ENCODE measurements at places on chromosomes 16 and 17.

GRCh38 chr16:85355515-85355837 is 243.2 kb upstream of the CIBAR2 start:
- DNase-seq = no peak

DNA sequence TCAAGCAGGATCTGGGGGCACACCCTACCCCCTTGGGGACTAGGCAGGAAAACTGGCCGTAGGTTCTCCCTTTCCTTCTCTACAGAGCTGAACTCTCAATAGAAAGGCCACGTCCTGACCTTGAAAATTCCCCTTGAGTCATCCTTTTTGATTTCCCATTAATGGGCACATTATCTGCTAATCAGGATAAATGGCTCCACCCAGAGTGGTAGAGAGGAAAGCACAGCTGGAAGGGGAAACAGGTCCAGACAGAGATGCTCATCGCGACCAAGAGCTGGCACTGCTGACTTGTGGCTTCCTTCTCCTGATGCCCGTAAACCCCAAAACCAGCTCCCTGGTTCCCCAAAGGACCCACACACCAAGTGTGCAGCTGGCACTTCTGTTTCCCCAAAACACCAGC is 206.5 kb upstream of the CDH5 start:
- DNase-seq = no peak

DNA sequence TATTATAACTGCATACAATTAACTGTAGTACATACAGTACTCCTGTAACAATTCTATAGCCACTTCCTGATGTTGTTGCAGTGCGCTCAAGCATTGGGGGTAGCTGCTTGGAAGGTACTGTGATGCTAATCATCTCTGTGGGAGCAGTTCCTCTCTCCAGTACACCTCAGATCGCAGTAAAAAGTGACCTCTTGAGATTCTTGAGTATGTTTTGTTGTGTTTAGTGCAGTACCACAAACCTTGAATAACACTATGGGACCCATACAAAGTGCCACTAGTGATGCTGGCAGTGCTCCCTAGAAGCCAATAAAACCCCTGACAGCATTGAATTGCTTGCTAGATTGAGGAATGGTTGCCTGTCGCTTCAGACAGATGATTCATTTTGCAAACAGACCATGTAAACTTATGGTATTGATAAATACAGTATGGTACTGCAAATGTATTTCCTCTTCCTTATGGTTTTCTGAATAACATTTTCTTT is 193.0 kb downstream of the SPECC1 start:
- DNase-seq = no peak

- no peak for DNase-seq
Observed at GRCh38 chr16:27254262-27254811, 14.2 kb downstream of the NSMCE1 start.

DNA sequence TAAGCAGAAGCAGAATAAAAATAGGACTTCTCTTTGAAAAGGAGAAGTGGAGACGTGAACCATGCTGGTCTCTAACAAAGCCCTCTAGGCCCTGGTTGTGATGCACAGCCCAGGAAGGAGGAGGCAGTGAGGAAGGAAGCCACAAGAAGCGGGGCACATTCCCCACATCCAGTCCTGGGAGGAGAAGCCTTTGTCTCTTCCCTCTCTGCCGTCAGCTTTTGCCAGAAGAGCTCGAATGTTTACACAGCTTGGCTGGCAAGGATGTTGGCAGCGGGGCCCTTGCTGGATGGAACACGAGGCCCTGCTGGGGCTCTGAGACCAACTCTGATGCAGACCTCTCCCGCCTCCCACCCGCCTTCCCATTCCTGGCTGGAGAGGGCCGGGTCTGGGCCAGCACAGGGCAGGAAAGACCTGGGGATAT is 91.3 kb downstream of the MAF start:
- no peak for DNase-seq

GRCh38 chr16:3458852-3459361 is 15.4 kb downstream of the NAA60 start:
- DNase-seq = no peak

DNA sequence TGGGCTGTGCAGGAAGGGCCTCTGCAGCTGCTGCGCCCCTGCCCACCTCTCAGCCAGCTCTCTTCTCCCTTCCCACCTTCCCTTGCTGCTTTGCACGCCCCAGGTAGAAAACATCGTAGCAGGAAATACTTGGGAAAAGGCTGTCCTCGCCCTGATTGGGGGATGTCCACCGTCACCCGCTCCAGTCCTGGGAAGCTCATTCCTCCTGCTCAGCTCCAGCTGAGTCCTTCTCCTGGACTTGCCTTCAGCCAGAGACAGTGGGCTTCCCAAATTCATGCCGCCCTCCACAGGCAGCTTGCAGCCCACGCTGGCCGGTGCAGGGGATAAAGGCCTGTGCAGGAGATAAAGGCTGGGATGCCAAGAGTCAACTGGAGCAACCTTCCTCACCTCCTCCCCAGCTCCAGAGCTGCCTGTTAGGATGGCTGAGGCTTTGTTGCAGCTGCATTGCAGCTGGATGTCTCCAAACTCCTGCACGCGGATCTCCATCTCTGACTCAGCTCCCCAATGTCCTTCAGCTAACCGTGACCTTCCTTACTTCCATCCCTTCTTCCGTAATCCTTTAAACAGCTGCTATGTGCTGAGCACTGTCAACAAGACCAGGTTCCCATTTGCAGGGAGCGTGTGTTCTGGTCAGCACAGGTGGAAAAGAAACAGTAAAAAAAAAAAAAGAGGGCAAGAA is 402.0 kb upstream of the TNRC6C start:
- no peak for DNase-seq

DNA sequence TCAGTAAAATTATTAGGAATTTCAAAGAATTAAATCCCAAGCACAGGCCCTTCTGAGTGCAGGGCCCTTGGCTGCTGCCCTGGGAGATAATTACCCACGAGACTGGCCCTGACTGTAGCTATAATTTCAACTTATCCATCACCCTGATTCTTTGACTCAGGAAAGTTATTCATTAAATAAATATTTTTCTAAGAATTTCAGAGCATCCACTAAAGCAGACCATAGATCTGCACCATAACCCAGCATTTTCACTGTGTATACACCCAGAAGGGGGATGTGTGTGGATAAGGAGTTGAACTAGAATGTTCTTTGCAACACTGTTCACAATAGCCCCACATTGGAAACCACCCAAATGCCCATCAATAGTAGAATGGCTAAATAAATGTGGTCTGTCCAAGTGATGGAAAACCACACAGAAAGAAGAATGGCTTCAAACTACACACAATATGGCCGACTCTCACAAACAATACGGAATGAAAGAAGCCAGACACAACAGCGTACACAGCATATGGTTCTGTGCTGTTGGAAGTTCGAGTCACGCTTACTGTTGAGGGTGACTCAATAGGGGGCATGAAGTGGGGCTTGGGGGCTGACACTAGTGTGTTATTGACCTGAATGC is 33.9 kb upstream of the MEAK7 start:
- no peak for DNase-seq

- DNase-seq = no peak
Observed at GRCh38 chr17:44887971-44888954, 11.0 kb downstream of the EFTUD2 start.

DNA sequence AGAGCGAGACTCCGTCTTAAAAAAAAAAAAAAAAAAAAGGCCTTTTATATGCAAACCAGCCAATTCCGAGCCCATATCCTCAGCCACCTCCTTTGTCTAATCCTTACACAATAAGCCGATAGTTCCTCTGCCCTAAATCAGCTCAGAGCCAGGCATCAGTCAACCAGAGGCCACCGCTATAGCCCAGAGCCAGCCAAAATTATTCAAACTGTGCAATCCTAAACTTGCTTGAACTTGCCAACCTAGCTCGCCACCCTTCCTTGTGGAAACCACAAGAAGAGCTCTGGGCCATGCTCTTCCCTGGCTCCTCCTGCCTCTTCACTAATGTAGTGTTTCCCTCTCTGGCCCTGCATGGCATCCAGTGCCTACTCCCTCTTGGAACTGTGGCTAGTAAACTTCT is 17.7 kb downstream of the ITGAL start:
- no peak for DNase-seq

DNA sequence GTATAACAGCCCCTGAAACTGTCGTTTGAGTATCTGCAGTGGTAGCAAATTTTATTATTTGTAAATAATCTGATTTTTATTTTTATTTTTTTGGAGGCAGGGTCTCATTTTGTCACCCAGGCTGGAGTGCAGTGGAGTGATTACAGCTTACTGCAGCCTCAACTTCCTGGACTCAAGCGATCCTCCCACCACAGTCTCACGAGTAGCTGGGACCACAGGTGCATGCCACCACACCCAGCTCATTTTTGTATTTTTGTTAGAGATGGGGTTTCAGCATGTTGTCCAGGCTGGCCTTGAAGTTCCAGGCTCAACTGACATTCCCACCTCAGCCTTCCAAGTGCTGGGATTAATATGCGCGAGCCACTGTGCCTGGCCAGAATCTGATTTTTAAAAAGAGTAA is 2.8 kb downstream of the NDEL1 start:
- DNase-seq = no peak

- DNase-seq = peak; percentile 43
Observed at GRCh38 chr17:2064980-2065785, 10.3 kb downstream of the HIC1 start.

GRCh38 chr17:49252148-49252695 is 21.6 kb upstream of the PHOSPHO1 start:
- peak; percentile 65 for DNase-seq

DNA sequence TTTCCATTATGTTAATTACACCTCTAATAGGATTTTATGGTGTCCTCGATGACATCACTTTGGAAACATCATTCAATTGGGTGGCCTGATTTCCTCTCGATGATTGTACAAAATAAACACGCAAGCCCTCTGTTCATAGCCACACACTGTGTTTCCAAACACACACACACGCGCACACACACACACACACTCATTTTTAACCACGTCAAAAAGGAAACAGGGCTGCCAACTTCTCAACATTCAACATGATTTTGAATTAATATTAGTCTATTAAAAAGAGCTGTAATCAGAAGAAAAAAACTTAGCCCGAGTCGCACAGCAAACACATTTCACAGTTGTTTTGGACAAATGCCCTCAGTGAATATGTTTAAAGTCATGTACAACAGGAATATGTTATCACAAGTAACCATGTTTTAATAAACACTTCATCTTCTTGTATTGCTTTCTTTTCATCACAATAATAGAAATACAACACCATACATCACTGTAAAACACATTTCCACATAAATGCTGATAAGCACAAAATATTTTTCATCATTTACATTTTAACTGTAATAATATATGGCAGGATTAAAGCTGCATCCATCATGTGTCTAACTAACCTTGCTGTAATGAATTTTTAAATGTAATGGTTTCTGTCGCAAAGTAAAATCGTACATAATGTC is 219.1 kb upstream of the IRX3 start:
- no peak for DNase-seq

DNA sequence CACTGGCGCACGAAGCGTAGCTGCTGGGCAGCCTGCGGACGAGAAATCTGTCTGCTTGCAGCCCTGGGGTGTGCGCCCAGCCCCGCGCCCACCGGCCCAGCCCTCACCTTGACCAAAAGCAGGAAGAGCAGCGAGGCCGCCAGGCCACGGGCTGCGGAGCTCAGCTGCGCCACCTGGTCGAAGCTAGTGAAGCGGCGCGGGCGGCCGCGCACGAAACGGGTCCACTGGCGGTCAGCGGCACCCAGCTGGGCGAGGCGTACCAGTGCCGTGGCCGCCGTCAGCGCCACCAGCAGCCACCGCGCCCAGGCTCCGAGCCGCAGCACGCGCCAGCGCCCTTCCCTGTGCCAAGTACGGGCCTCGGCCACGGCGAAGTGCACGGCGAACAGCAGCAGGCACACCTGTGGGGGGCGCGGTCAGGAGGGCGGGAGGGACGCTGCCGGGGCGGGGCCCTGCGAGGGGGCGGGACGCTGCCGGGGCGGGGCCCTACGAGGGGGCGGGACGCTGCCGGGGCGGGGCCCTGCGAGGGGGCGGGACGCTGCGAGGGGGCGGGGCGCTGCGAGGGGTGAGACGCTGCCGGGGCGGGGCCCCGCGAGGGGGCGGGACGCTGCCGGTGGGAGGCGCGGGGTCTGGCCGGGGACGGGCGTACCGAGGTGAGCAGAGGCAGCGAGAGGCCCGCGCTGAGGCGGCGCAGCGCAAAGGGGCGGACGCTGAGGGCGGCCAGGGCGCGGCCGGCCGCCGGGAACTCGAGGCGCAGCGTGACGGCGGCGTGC is 43.2 kb downstream of the TSC2 start:
- peak; percentile 67 for DNase-seq
